Large intestine (tissue), 12 donors: ENCODE measurements at places on chromosomes 5 and 9.
A peak's percentile ranks its signal among the peaks of the same experiment; 100 is the strongest.

- no peaks in the 10 kb centered on the region for H3K27me3 ChIP-seq
- DNase-seq: peak; percentile 25
- H3K36me3 ChIP-seq: peaks cover 18% of the 10 kb centered on the region
Observed at GRCh38 chr5:173919443-173919842, 31.3 kb downstream of the CPEB4 start.

DNA sequence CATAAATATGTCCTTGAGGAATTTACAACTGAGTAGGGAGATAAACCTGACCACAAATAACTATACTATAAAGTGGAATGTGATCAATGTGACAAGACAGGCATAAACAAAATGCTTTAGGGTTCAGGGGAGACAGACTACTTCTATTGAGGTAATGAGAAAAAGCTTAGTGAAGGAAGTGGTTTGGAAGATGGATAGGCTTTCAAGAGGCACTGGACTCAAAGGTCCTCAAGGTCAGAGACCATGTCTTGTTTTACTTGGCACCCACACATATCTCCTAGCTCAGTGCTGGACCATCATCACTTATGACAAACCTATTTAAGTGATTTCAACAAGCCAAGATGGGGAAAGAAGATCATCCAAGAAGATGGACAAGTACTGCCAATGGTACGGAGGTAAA is 257.8 kb downstream of the BNC2 start:
- H3K4me1 ChIP-seq: no peaks in the 10 kb centered on the region
- H3K27ac ChIP-seq: no peak overlapping the region
- no peaks in the 10 kb centered on the region for H3K36me3 ChIP-seq
- no peak overlapping the region for H3K4me3 ChIP-seq

- no peaks in the 10 kb centered on the region for H3K27me3 ChIP-seq
- H3K4me3 ChIP-seq: no peak overlapping the region
- DNase-seq: no peak
- H3K4me1 ChIP-seq: no peaks in the 10 kb centered on the region
- no peak overlapping the region for H3K27ac ChIP-seq
Observed at GRCh38 chr5:168702511-168702910, 123.3 kb upstream of the PANK3 start.

- H3K36me3 ChIP-seq: no peaks in the 10 kb centered on the region
- no peak overlapping the region for H3K27ac ChIP-seq
- H3K27me3 ChIP-seq: no peaks in the 10 kb centered on the region
- H3K4me3 ChIP-seq: no peak overlapping the region
Observed at GRCh38 chr9:78714576-78714975, 417.7 kb downstream of the PSAT1 start.

DNA sequence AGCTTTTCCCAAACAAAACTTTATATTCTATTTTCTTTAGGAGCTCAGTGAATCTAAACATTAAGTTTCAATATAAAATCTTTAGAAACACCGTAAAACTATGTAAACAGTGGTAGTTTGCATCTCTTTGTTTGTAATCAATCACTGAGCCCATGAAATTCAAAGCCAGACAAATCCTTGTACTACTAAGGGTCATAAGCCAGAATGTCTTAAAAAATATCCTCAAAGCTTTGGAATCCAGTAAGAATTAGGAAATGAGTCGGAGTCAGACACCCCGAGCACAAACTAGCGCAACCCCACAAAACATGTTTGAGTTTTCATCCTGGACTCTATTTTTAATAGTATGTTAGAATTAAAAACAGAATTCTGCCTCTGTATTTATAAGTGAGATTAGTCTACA is 153.8 kb downstream of the HSPA4 start:
- H3K4me1 ChIP-seq: no peaks in the 10 kb centered on the region
- H3K27me3 ChIP-seq: no peaks in the 10 kb centered on the region
- DNase-seq: no peak
- H3K4me3 ChIP-seq: no peak overlapping the region

DNA sequence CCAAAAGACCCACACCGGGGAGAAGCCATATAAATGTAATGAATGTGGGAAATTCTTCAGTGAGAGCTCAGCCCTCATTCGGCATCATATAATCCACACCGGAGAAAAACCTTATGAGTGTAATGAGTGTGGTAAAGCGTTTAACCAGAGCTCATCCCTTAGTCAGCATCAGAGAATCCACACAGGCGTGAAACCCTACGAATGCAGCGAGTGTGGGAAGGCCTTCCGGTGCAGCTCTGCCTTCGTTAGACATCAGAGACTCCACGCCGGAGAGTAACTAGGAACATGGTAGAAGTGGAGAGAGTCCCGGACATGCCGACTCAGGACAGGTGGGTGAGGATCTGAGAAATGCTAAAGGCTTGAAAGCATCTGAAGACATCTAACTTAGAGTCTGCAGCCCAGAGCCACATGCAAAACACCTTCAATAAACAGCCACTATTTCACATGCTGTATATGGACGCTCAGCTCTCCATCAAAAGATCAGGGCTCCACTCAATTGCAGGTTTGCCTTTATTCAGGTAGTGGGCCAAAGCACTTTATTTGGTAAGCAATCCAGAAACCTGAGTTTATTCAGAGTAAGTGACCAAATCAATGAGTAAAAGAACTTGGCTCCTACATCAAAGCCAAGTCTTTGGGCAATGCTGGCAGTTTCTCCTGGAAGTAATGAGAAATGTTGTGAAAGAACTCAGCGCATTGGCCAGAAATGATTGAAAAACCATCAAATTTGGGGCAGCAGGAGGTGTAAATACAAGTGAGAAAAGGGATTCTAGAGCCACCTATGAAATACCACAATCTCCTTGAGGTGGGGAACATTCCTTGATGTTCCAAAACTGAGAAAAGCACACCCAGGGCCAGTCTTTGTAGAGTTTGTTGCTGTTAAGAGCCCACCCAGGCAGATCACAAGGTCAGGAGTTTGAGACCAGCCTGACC is 6.0 kb downstream of the RPL12 start:
- DNase-seq: no peak
- H3K27me3 ChIP-seq: no peaks in the 10 kb centered on the region
- no peak overlapping the region for H3K27ac ChIP-seq
- H3K4me3 ChIP-seq: no peak overlapping the region
- H3K36me3 ChIP-seq: peaks cover 78% of the 10 kb centered on the region

- no peaks in the 10 kb centered on the region for H3K27me3 ChIP-seq
- no peak for DNase-seq
- no peak overlapping the region for H3K4me3 ChIP-seq
Observed at GRCh38 chr5:131587541-131587940, 47.5 kb downstream of the RAPGEF6 start.

- H3K27me3 ChIP-seq: no peaks in the 10 kb centered on the region
- DNase-seq: no peak
Observed at GRCh38 chr5:151868451-151868850, 56.2 kb downstream of the GLRA1 start.

DNA sequence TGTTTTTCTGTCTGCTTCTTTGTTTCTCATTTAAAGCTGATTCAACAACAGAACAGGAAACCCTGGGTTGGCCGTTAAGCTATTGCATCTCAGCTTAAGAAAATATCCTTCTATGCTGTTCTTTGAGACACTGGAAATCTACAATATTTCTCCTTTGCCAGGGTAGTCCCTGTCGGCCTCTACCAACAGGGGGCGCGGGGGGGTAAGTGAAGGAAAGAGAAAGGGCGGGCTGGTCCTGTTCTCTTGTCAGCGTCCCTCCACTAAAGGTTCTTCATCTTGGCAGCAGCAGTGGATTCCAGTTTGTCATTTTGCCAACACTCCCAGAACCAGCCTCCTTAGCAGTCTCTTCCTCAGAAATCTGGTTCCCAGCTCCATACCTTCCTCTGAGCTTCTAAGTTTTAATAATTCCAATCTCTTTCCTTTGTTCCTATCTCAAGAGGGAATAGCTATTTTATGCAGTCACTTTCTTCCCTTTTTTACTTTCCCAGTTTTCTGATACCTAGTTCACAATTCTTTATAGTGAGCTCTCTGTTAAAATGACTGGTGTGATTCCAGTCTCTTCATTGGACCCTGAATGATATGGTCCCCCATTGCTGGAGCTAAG is 222.3 kb downstream of the GLIS3 start:
- H3K4me3 ChIP-seq: no peak overlapping the region
- no peak overlapping the region for H3K27ac ChIP-seq
- H3K36me3 ChIP-seq: no peaks in the 10 kb centered on the region
- H3K4me1 ChIP-seq: peaks cover 15% of the 10 kb centered on the region
- no peaks in the 10 kb centered on the region for H3K27me3 ChIP-seq

DNA sequence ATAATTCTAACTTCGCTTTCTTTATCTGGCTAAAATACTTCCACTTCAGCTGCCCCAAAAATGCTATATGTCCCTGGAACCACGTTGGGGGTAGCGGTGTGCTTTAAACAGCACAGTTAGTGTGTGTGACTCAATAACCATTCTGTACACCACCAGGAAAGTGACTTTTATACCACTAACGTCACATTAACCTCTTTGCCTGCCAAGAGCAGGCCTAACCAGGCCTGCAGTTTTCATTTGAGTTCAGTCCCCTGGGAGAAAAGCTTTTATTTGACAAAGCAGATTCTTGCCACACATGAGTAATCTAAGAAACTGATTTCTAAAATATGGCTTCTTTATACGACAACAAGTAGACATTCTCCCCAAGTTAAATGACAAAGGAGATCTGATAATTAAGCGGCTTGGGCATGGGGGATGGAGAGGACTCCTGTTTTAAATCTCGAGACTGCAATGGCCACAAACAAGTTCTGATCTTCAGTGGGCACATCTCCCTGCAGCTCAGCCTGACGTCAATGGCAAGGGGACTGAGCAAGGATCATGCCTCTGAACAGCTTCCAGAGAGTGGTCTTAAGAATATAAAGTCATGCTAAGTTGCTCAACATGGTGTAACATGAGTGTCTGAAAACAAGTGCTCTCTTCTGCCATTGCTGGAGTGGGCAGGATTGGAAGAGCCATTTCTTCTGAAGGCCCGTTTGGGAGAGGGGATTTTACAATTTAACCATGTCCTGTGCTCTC is 91.8 kb downstream of the GLIS3 start:
- H3K27ac ChIP-seq: no peak overlapping the region
- no peak for DNase-seq
- no peaks in the 10 kb centered on the region for H3K4me1 ChIP-seq
- H3K36me3 ChIP-seq: no peaks in the 10 kb centered on the region
- no peak overlapping the region for H3K4me3 ChIP-seq

DNA sequence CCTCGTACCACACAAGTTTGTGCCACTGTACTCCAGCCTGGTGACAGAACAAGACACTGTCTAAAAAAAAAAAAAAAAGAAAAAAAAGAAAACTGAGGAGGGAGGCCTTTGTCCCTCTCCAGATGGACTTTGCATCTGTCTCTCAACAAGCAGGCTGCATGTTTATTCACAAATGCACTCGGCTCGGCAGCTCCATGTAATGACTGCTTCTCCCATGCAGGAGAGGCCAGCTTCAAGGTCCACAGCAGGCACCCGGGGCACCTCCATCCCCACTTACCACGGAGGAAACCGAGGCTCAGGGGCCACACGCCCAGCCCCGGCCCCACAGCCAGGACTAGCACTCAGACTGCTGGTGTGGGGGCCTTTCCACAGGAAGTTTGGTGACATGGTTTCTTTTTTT is 13.1 kb upstream of the NCS1 start:
- no peak overlapping the region for H3K4me3 ChIP-seq
- H3K27ac ChIP-seq: no peak overlapping the region

DNA sequence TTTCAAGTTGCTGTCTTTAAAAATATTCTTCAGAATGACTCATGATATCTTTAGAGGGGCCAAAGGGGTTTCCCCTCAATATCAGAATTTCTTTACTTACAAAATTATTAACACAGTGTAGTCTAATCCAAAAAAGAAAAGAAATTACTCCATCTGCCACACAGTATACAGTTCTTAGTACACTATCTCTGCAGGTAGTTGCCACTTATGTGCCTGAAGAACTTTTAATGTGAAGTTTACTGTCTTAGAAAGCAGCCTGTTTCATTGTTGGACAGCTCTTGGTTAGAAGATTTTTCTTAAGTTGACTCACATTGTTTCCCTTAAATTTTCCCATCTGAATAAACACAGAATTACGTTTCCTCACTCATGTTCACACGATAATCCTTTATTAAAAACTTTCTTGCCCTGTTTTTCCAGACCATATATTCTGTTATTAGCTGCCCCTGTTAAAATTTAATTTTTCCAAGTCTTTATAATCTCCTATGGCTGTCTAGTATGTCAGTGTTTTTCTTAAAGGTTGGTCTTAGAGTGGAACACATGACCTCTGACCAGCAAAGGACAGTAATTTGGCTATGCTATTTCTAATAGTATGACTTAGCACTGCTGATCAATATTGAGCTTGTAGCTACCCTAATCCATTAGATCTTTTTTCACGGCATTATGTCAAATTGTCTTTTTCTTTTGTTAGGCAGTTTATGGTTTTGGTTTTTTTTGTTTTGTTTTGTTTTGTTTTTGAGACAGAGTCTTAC is 21.8 kb upstream of the FKTN start:
- H3K36me3 ChIP-seq: peaks cover 3% of the 10 kb centered on the region
- no peaks in the 10 kb centered on the region for H3K4me1 ChIP-seq
- no peak for DNase-seq
- H3K27ac ChIP-seq: no peak overlapping the region
- H3K27me3 ChIP-seq: no peaks in the 10 kb centered on the region
- no peak overlapping the region for H3K4me3 ChIP-seq

GRCh38 chr9:6525326-6526045 is 112.5 kb downstream of the UHRF2 start:
- H3K4me1 ChIP-seq: no peaks in the 10 kb centered on the region
- no peaks in the 10 kb centered on the region for H3K27me3 ChIP-seq
- H3K27ac ChIP-seq: no peak overlapping the region
- no peak for DNase-seq
- no peak overlapping the region for H3K4me3 ChIP-seq
- no peaks in the 10 kb centered on the region for H3K36me3 ChIP-seq

GRCh38 chr5:177495243-177496060 is 2.0 kb downstream of the PDLIM7 start:
- peaks cover 19% of the 10 kb centered on the region for H3K27me3 ChIP-seq
- peak overlapping the region; percentile 87 for H3K27ac ChIP-seq
- peaks cover 22% of the 10 kb centered on the region for H3K4me1 ChIP-seq

DNA sequence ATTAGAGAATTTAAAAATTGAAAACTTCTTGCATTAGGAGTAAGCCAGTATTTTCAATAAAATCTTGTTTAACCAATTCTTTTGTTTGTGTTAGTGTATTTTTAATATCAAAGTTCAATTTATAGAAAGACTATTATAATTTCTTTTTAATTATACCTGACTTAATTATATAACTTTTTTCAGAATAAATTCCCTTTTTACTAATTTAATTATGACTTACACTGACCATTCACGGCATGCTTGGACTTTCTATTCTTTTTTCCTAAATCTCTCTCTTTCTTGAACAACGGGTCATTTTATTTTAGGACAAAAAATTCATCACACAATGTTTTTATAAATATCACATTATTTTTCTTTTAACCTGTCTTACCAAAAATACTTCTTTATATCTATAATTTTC is 555.3 kb upstream of the PTGER4 start:
- no peaks in the 10 kb centered on the region for H3K4me1 ChIP-seq
- DNase-seq: no peak
- no peaks in the 10 kb centered on the region for H3K27me3 ChIP-seq
- H3K4me3 ChIP-seq: no peak overlapping the region
- no peak overlapping the region for H3K27ac ChIP-seq
- no peaks in the 10 kb centered on the region for H3K36me3 ChIP-seq
